ENCODE measurements at places on chromosomes 6 and 20.

DNA sequence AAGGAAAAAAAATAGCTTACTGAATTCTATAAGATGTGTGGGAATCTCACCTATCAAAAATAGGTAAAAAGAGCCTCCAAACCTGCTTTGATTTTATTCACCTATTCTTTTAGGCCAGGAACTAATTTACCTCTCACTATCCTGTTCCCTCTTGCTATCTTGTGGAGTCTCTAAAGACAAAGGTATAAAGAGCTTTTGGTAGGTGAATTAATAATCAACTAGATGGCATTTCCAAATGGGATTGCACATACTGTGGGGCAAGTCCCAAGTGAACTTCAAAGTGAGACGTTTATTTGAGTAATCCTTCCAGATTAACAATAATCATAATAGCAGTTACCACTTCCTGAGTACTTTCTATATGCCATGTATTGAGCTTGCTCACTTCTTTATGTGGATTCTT lies 2.8 kb downstream of the FAM8A1 start:
- no peak for DNase-seq

GRCh38 chr6:155880900-155881299 lies 425.3 kb upstream of the NOX3 start:
- peak; percentile 30 for DNase-seq

DNA sequence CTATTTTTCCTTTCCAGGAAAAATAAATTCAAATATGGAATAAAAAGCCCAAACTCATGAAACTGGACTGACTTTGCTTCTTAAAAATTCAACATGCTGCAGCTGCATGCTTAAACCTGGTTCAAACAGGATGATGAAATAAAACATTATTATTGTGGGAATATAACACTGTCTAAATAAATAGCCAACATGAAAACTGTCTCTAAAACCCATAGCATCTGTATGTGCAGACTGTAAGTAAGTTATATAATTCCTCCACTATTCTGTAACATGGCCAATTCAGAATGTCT lies 30.4 kb upstream of the AHI1 start:
- no peak for DNase-seq

DNA sequence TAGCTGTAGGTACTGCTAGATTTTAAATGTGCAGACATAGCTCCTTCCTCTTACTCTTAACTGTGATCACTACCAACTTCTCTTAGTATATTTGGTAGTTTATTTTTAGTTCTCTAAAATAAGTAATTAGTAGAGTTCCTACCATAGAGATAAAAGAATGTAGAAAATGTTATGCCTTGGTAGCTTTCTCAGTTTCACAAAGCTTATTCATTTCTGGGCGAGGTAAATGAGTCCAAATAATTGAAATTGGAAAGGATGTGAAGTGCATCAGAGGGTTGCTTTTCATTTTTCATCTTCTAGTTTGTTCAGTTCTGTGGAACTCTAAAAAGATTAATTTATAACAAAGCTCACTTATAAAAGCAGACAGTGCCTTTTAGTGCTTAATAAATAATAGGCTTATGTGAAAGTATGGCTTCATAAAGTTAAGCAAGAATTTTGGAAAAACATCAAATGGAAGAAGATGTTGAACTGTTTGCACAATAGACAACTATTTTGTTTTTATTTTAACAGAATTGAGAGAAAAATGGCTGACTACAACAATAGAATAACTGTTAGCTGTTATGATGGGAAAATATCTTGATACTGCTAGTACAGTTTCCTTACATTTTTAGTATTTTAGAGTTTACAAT lies 303.7 kb downstream of the UTRN start:
- DNase-seq: no peak

- no peak for DNase-seq
Measured at GRCh38 chr6:96613291-96613999, 50.5 kb downstream of the FHL5 start.

GRCh38 chr20:22411286-22411626 lies 173.1 kb downstream of the FOXA2 start:
- no peak for DNase-seq
